A549 treated with dexamethasone at 1 μM for 4 hours (cell line): ENCODE measurements at places on chromosomes 2 and 18. TPM values are rescaled to one million over a fixed set of nuclear protein-coding genes. Genes with fewer than 3 reads are reported as not detected.

CCDC74B gene
- 4.6 to 6.0 TPM (median 5.1 TPM) in 5 replicates for total RNA-seq

NDUFAF7 gene
- 15.0 to 20.9 TPM (median 17.2 TPM) in 5 replicates for total RNA-seq

FAM98A gene
- 70.8 to 89.5 TPM (median 76.6 TPM) in 5 replicates for total RNA-seq

DCDC2C gene
- 0.26 to 0.67 TPM (median 0.28 TPM) in 5 replicates for total RNA-seq

DHRS9 gene
- 3.4 to 4.6 TPM (median 3.9 TPM) in 5 replicates for total RNA-seq

PKP4 gene
- 21.6 to 29.8 TPM (median 27.0 TPM) in 5 replicates for total RNA-seq

KCNG2 gene
- total RNA-seq, result not detected in 5 replicates

TTC39C gene
- 17.2 to 22.7 TPM (median 20.3 TPM) in 5 replicates for total RNA-seq

ZNF396 gene
- 0.58 to 0.75 TPM (median 0.64 TPM) in 5 replicates for total RNA-seq

LRRC30 gene
- not detected in 5 replicates for total RNA-seq

CCDC148 gene
- total RNA-seq, result 0.14 to 0.35 TPM (median 0.28 TPM) in 5 replicates

ABCB11 gene
- 0.02 to 0.08 TPM (median 0.06 TPM) in 5 replicates for total RNA-seq

KCNIP3 gene
- total RNA-seq, result 1.5 to 2.3 TPM (median 1.8 TPM) in 5 replicates

SYT4 gene
- total RNA-seq, result not detected in 5 replicates
